ENCODE measurements at places on chromosomes 11 and 22. TPM values are rescaled to one million over a fixed set of nuclear protein-coding genes. Genes with fewer than 3 reads are reported as not detected.

The OR5P2 gene
- total RNA-seq, result not detected

The OR52I1 gene
- total RNA-seq, result not detected

The WNT11 gene
- not detected for total RNA-seq

The CRYBA4 gene
- total RNA-seq, result not detected

The RAB36 gene
- 2.1 TPM for total RNA-seq

The TIMM8B gene
- total RNA-seq, result 36.7 TPM

The IGLL5 gene
- not detected for total RNA-seq

The SEC14L6 gene
- 0.47 TPM for total RNA-seq

The OR51B2 gene
- not detected for total RNA-seq

The SLC29A2 gene
- 40.4 TPM for total RNA-seq

GRCh38 chr22:27972732-27973698 is 54.0 kb upstream of the PITPNB start:
- H3K4me1 ChIP-seq, result peaks cover 25% of the 10 kb centered on the region
- no peaks in the 10 kb centered on the region for H3K36me3 ChIP-seq

GRCh38 chr11:12536566-12536965 is 137.7 kb upstream of the TEAD1 start:
- H3K4me1 ChIP-seq, result no peaks in the 10 kb centered on the region
- H3K36me3 ChIP-seq, result no peaks in the 10 kb centered on the region
- H3K27ac ChIP-seq, result no peak overlapping the region
- H3K27me3 ChIP-seq, result peaks cover 17% of the 10 kb centered on the region
- H3K4me3 ChIP-seq, result no peak overlapping the region

DNA sequence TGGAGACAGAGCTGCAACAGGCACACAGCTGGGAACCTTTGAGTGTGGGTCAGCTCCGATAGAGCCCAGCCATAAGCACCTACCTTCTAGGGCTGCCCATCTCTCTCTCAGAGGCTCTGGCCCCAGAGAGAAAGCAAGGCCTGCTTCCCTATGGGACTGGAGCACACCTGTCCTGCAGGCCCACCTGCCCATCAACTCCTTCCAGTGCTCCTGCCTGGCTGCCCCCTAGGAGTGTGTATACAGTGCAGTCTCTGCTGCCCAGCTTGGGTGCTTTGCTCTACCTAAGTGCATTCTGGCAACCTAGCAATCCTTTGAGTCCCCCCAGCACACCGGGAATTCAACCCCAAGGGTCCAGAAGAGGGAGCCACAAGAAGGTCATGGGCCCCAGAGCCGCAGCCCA is 21.0 kb downstream of the OR8G5 start:
- H3K4me3 ChIP-seq, result no peak overlapping the region
- H3K27me3 ChIP-seq, result no peaks in the 10 kb centered on the region
- no peaks in the 10 kb centered on the region for H3K4me1 ChIP-seq
- H3K36me3 ChIP-seq, result no peaks in the 10 kb centered on the region
- H3K27ac ChIP-seq, result no peak overlapping the region
- DNase-seq, result no peak

DNA sequence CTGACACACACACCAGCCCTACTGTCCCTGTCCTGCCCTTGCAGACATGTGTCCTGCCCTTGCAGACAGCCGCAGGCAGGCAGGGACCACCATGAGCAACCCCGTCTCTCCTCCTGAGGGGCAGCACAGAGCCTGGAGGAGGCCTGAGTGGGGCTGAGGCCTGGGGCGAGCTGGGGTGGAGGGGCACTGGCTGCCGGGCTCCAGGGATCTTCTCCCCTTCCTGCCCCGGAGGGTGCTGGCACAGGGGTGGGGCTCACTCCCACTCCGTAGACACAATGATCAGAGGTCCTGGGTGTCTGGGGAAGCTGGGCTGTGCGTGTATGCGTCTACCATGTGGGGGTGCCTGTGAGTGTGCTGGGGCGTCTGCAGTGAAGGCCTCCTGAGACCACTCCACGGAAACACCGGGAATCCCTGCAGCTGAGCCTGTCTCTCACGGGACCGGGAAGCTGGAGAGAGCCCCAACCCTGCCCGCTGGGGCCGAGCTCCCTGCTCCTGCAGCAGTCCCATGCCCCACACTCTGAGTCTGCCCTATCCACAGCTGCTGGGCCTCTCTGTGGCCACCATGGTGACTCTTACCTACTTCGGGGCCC is 588 bp downstream of the TSPAN32 start:
- H3K36me3 ChIP-seq, result no peaks in the 10 kb centered on the region
- no peak overlapping the region for H3K27ac ChIP-seq
- DNase-seq, result no peak
- H3K4me3 ChIP-seq, result no peak overlapping the region
- H3K27me3 ChIP-seq, result peaks cover 34% of the 10 kb centered on the region
- no peaks in the 10 kb centered on the region for H3K4me1 ChIP-seq

DNA sequence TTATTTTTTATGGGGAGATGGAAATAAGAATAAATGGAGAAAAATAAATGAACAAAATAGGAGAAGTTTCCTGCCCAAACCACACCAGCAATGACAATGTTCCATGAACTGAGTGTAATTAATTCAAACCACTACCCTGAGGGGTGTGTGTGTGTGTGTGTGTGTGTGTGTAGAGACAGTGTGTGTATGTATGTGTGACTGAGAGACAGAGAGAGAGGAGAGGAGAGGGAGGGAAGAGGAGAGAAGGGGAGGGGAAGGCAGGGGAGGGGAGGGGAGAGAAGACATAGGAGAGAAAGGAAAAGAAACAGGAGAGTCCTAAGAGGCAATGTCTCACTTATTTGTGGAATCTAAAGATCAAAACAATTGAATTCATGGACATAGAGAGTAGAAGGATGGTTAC is 65.0 kb upstream of the POU2AF1 start:
- H3K4me1 ChIP-seq, result peaks cover 25% of the 10 kb centered on the region
- no peak for DNase-seq
- H3K27ac ChIP-seq, result no peak overlapping the region
- peaks cover 6% of the 10 kb centered on the region for H3K36me3 ChIP-seq

DNA sequence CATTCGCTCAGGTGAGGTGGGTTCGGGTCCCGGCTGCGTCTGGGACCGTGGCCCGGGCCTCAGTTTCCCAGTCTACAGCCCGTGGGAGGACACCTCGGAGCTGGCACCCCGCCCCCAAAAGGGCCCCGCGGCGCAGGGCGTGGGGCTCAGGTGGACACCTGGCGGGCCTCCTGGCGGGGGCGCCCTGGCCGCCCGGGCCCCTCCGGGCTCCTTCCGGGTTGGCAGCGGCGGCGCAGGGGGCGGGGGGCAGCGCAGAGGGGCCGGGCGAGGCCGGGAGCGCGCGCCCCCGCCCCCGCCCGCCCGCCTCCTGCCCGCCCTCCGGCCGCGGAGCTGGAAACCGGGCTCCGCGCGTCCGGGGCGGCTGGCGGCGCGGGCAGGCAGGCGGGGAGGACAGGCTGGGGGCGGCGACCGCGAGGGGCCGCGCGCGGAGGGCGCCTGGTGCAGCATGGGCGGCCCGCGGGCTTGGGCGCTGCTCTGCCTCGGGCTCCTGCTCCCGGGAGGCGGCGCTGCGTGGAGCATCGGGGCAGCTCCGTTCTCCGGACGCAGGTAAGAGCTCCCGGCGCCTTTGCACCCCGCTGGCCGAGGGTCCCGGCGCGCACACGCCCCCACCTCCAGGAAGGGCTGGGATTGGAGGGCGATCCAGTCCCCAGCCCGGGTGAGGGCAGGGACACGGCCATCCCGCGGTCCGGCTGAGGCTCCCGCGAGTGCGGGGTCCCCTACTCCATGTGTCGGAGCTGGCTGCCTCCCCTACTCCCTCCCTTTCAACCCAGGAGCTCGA is at the start of gene EMID1:
TSS of gene EMID1 (plus strand) at position 303 of the 778 bp plus-strand sequence. CDS start at position 446, 143 bp downstream.
- peaks cover 80% of the 10 kb centered on the region for H3K27me3 ChIP-seq
- no peaks in the 10 kb centered on the region for H3K4me1 ChIP-seq
- H3K4me3 ChIP-seq, result peak within 1 kb of the TSS; percentile 69
- H3K36me3 ChIP-seq, result peaks cover 6% of the 10 kb centered on the region

GRCh38 chr11:72740060-72740424 is 12.2 kb downstream of the ARAP1 start:
- no peak for DNase-seq
- H3K4me3 ChIP-seq, result no peak overlapping the region
- peaks cover 8% of the 10 kb centered on the region for H3K36me3 ChIP-seq

DNA sequence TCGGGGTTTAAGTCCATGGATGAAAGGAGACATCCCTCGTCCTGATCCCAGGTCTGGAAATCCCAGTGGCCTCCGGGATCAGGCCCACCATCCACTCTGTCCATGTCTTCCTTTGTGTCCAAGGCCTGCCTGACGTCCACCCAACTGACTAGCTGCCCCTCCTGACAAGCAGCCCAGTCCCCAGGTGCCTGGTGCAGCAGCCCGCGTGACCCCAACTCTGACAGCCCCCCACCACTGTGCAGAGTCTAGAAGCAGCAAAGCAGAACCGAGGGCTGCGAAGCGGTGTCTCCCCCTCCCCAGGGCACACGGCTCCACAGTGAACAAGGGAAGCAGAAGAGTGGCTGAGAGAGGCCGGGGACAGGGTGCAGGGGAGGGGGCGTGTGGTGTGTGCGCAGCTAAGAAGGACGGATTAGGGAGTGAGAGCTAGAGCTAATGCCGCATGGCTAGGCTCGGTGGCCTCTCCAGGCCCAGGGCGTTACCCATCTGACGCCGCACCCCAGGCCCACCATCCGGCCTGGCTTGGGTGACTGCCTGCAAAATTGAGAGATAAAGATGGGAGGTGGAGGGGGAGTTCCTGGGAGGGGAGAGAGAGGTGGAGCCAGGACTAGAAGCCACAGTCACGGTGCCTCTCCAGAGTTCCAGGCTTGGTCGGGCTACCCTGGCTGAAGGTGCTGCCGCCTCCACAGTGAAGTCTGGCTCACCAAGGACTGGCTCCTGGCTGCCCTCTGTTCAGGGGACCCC is 16.6 kb upstream of the BAIAP2L2 start:
- no peak overlapping the region for H3K27ac ChIP-seq
- no peaks in the 10 kb centered on the region for H3K4me1 ChIP-seq
- DNase-seq, result no peak
- H3K27me3 ChIP-seq, result no peaks in the 10 kb centered on the region
- no peak overlapping the region for H3K4me3 ChIP-seq

DNA sequence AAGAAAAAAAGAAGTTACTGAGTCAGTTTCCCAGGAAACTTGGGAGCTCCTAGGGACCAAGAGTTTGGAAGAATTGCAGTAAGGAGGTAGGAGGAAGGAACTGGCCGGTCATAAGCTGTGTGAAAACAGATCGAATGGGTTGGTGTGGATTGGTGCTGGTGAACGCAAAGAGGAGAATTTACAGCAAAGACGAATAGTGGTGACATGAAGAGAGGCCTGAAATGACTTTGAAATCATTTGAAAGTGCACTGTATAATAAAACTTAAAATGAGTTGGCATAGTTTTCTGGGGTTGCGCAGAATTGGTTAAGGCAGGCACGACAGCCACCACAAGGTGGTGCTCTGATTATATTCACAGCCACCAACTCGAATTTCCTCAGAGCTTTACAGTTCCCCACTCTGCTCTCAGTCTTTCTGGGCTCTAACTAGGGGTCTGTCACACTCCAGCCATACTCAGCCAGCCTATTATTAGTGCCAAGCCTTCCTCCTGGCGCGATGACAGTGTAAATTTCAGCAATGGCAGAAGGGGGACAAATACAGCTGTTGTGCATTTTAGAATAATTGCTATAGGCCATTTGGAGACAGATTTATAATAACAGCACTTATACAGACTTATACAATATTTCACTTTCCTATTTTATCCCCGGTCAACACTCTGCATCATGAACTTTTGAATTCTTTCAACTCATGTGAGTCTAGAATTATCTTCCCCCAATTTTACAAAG is 8.3 kb upstream of the HTR3B start:
- no peak overlapping the region for H3K4me3 ChIP-seq
- no peak overlapping the region for H3K27ac ChIP-seq
- no peaks in the 10 kb centered on the region for H3K36me3 ChIP-seq
- DNase-seq, result peak; percentile 27
- no peaks in the 10 kb centered on the region for H3K4me1 ChIP-seq

- H3K4me3 ChIP-seq, result no peak overlapping the region
- H3K27me3 ChIP-seq, result peaks cover 30% of the 10 kb centered on the region
- no peaks in the 10 kb centered on the region for H3K36me3 ChIP-seq
- DNase-seq, result no peak
- no peaks in the 10 kb centered on the region for H3K4me1 ChIP-seq
Measured at GRCh38 chr11:130715877-130716220, 200.4 kb downstream of the SNX19 start.

GRCh38 chr22:46620588-46621242 is 529 bp downstream of the GRAMD4 start:
- peaks cover 12% of the 10 kb centered on the region for H3K36me3 ChIP-seq
- H3K4me3 ChIP-seq, result no peak overlapping the region
- H3K27ac ChIP-seq, result no peak overlapping the region
- no peaks in the 10 kb centered on the region for H3K27me3 ChIP-seq
- DNase-seq, result no peak

DNA sequence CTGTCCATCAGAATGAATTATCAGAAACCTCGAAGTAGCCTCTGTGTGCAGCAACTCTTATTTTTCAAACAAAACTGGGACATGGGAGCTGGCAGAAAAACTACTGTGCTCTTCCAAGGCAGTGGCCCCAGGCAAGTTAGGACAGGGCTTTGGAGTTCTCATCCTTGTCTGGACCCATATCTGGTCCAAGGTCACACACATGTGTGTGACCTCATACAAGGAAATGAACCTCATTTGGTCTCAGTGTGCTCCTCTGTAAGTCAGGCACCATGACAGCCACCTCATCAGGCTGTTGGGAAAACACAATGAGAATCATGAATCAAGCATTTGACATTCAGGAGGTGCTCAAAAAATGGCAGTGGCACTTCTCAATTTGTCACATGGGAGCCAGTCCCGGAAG is 25.8 kb downstream of the LARGE1 start:
- H3K36me3 ChIP-seq, result no peaks in the 10 kb centered on the region
- H3K4me1 ChIP-seq, result no peaks in the 10 kb centered on the region
- no peak for DNase-seq
- H3K27ac ChIP-seq, result no peak overlapping the region
